T-helper 1 cell (primary cell): ENCODE measurements at places on chromosomes 12 and 14.

DNA sequence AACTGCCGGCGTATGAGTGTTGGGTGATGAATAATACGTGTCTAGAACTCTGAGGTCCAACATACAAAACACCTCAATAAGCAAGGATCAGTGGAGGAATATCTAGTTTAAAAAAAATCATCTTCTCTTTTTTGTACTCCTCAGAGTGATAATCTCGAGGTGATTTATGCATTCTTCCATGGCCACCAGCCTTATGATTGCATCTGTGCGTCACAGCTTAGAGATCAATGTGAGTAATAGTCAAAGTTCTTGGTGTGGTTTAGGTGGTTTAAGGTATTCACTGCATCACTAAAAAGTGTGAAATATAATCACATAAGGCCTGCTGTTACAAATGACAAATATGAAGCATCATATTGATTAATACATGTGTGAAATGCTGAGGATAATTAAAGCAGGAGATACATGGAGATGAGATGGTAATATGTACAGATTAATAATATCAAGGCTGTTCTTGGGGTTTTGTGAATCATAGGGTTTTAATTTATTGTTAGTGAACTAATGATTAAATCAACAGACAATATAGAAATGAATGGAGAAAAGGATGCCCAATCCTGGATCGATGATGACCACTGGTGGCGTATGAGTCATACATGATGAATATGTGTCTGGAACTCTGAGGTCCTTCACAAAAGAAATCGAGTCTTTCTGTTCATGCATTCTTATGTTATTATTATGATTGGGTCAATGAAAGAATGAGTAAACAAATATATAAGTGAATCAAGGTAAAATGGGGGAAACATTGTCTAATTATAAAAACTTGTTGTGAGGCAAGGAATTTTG is 68.8 kb upstream of the RTL1 start:
- no peak for DNase-seq

DNA sequence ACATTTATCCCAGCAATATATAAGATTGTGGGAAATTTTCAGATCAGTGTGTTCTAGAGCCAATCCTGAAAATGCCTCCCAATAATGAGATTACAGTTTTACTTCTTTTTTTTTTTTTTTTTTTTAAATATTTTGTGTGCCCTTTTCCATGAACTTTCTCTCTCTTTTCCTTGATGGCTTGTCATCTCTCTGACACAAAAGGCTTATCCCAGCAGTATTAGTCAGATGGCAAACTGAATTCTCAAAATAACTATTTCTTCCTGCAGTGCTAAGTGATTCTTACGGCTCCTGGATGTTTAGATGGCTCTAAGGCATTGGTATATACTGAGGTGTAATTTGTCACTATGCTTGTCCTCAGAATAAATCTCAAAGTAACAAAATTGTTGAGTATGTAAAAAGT is 86.7 kb downstream of the LRP6 start:
- no peak for DNase-seq

DNA sequence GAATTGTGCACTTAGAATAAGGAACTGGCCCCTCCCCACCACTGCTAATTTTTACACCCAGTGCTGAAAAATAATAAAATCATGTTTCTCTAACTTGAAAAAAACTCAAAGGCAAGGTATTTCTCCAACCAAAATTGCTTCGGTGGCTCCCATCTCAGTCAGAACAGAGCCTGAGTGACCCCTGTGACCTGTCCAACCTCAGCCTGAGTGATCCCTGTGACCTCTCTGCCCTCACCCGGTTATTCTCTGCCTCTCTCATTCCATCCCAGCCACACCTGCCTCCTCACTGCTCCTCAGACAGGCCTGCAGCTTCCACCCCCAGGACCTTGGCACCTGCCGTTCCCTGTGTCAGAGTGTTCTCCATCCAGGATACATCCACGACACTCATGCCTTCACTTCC is 5.1 kb downstream of the SLC6A12 start:
- no peak for DNase-seq

GRCh38 chr14:22370084-22370847 is 218.8 kb downstream of the DAD1 start:
- DNase-seq, result no peak

- DNase-seq, result no peak
Measured at GRCh38 chr14:96683562-96684289, 113.5 kb upstream of the VRK1 start.

DNA sequence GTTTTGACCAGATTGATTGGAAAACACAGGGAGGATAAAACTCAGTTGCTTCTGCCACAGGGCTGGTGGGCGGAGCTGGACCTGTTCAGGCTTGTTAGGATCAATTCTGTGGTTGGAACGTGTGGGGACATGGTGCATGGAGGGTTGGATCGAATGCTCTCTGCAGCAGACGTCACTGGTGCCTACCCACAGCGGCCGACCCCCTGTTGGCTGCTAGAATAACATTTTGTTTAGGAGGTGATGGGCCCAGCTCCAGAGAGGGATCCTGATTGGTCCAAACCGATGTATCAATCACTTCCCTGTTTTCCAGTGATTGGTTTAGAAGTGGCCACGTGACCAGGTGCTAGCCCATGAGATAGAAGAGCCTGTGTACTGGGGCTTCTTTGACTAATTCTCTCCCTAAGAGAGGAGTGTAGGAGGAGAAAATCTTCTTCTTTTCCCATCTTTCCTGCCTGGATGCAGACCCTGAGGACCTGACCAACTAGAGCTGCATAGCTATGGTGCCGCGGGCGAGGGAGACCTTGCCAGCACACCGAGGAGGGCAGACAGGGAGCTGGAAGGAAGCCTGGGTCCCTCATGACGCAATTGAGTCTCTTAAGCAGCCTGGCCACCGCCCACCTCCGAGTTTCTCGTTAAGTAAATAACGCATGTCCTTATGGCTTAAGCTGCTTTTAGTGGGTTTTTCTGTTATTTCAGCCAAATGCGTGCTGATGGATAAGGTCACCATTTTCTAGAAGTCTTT is 163.5 kb downstream of the AACS start:
- DNase-seq, result no peak

GRCh38 chr12:49089821-49090773 is 4.5 kb downstream of the DHH start:
- DNase-seq, result no peak

DNA sequence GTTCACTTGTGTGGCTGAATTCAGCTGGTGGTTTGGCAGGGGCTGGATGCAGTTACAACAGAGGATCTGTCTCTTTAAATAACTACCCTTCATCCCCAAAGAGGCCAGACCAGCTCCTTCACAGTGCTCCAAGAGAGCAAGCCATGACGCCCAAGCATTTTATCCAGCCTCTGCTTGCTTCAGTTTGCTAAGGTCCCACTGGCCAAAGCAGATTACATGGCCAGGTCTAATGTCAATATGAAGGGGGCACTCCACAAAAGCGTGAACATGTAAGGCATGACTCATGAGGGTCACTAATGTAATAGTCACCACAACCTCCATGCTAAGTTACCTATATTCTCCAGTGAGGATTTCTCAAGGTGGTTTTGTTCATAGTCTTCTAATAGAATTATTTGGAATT is 62.9 kb downstream of the MARK3 start:
- DNase-seq, result no peak

DNA sequence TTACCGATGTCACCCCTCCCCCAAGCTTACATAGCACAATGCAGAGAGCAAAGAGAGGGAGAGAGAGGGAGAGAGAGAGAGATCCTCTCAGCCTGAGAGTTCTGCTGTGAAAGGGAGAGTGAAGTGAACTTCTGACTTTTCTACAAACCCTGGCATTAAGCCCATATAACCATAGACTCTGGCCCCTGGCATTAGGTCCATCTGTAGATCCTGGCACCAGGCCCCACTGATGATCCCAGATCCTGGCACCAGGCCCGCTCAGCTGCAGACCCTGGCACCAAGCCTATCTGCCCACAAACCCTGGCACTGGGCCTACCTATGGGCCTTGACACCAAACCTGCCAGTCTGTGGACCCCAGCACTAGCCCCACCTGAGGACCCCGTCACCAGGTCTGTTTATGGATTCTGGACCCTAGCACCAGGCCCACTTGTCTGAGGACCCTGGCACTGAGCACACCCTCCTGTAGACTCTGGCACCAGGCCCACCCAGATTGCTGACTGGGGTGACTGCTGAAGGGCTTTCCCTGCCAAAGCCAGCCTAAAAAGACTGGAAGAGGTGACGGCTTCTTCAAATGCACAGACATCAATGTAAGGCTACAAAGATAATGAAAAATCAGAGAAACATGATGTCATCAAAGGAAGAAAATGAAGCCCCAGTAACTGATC is 14.5 kb upstream of the KRT83 start:
- DNase-seq, result no peak

DNA sequence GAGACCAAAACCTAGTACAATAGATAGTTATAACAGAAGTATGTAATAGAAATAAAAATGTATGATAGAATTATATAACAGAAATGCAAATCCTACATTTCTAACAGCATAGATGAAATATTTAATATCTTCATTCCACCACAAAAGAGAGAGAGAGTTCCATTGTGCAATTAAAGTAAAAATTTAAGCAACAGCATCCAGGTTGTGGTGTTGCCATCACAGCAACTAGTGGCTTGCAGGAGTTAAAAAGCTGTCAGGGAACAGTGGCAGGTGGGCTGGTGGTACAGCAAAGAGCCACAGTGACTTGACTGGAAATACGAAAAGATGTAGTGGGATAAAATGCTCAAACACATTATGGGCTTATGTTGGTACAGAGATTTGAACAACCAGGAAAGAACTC is 57.1 kb upstream of the MDM1 start:
- no peak for DNase-seq

DNA sequence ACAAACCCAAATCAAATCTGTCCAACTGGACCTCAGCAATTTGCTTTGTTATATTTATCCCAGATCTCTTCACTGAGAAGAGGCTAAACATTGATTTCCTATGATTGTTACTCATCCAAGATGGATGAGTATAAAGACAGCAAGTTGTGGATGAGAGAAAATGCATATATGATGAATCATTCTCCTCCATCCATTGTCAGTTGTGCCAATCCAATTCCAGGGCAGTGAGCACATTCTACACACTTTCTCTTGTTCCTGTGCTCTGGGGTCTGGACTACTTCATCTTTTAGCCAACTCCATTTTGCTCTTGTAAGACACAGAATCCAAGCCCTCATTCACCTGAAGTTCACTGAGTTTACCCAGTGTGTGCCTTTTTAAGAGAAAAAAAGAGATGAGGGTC is 105.7 kb downstream of the GCH1 start:
- DNase-seq, result no peak

GRCh38 chr14:76937181-76938091 is 91.1 kb downstream of the IRF2BPL start:
- DNase-seq, result no peak

DNA sequence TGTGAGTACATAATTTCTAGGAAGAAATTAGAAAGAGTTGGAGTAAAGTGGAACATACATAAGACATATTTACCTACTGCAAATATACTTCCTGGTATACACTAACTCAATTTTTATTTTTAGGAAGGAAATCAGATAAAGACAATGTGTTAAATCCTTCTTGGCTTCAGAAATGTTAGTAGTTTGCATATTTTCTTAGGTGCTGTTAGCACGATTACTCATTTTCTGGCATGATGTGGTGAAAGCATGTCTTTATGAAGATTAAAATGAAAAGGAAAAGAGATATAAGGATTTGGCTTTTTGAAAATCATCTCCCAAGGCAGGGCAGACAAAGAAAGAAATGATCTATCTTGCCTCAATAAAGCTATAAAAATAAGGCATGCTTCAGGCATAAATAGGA is 287.6 kb upstream of the E2F7 start:
- no peak for DNase-seq

GRCh38 chr12:14238221-14238792 is 127.2 kb upstream of the ATF7IP start:
- no peak for DNase-seq

- no peak for DNase-seq
Measured at GRCh38 chr12:82942521-82942920, 255.8 kb downstream of the TMTC2 start.

GRCh38 chr12:104263026-104263425 is 40.5 kb upstream of the EID3 start:
- no peak for DNase-seq

DNA sequence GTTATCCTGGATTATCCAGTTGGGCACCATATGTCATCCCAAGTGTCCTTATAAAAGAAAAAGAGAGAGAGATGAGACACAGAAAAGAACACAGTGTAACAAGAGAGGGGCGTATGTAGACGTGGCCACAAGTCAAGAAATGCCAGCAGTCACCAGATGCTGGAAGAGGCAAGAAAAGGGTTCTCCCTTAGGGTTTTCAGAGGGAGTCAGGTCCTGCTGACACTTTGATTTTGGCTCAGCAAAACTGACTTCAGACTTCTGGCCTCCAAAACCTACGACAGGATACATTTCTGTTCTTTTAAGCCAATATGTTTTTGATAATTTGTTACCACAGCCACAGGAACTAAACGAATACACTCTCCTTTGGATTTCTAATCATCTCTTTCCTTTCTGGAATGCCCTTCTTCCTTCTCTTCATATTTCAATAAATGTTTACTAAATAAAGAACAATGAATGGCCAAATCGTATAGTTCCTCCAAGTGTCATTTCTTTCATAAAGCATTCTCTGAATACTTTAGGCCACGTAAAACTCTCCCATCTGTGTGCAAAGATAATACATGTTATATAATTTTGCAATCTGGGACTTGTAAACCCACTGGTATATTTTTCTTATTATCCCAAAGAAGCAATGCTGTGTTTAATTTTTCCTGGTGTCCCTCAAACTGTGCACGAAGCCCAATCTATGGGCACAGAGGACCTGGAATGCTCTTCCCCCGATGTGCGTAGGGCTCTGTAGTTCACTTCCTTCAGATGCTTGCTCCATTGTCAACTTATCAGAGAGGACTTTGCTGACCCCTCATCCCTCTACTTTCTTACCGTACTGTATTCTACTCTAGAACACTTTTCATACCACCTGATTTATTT is 303.6 kb downstream of the CEP128 start:
- DNase-seq, result no peak

DNA sequence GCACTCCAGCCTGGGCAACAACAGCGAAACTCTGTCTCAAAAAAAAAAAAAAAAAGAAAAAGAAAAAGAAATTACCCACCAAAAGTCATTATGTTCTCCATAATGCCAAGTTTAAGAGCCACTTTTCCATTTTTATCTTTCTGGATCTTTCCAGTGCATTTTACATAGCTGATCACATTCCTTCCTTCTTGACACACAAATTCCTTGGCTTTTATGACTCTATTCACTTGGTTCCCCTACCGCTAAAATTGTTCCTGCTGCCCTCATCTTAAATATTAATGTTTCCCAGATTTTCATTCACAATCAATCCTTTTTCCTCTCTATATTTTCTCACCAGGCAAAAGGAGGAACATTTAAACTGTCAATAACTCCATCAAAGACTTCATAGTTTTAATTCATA is 20.2 kb downstream of the KLHL28 start:
- DNase-seq, result no peak

- DNase-seq, result no peak
Measured at GRCh38 chr12:63882844-63883243, 38.3 kb downstream of the SRGAP1 start.

DNA sequence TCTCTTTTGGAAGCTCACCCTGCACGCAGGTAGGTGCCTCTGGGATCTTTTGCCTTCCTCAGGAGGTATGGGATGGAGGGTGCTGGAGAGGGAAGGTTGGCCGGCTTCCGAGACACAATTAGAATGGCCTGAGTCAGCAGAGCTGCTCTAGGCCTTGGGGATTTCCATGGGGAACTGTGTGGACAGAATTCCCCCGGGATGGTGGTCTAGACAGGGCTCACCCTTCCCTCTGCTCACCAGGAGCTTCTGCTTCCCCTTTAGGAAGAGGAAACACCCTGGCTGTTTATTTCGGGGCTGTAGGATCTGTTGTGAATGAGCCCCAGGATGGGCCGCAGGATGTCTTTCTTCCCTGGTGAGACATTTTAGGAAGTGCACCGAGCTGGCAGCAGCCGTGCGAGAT is 43.7 kb upstream of the TMED10 start:
- DNase-seq, result no peak

GRCh38 chr12:94082690-94083089 is 65.7 kb upstream of the PLXNC1 start:
- DNase-seq, result no peak
